Endothelial cell of umbilical vein (primary cell): ENCODE measurements at places on chromosomes 6 and 20. TPM values are rescaled to one million over a fixed set of nuclear protein-coding genes. Genes with fewer than 3 reads are reported as not detected.
A peak's percentile ranks its signal among the peaks of the same experiment; 100 is the strongest.

Gene LY6G6C
- total RNA-seq: 0.35 TPM in 1 of 2 replicates, not detected in the other

Gene DEFB114
- total RNA-seq: not detected in 2 replicates

DNA sequence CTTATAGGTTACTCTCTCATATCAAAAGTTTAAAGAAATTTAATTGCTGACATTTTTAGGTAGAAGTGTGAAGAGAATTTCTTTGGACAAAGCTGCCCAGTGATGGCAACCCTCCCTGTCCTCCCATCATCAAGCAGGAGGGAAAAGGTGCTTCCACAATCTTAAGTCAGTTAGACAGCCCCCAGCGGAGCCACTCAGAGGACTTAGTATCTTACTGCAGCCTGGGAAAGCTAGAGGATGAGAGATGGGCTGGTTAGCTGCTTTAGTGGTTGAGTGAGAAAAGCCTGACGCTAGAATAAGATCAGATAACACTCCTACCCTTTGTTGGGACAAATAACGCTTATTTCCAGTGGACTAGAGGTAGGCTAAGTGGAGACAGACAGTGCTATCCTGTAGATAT, 227.1 kb downstream of the RFPL4B start:
- DNase-seq: no peak

DNA sequence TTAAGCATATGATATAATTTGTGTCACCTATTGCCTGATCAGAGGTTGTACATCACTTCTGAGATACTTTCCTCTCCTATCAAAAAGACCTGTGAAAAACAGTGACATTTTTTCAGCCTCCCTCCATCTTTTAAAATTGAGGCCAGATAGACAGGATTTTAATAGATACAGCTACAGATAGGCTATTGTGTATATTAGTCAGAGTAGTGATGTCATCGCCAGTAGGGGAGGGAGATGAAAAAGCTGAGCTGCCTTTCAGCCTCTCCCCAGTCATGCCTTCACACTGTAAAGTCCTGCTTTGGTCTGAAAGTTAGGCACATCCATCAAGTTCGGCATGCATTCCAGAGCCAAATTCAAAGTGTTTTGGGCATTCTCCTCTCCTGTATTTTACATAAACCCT, 7.9 kb upstream of the PABPC1L start:
- DNase-seq: no peak

Gene HTR1E
- total RNA-seq: not detected in 2 replicates

DNA sequence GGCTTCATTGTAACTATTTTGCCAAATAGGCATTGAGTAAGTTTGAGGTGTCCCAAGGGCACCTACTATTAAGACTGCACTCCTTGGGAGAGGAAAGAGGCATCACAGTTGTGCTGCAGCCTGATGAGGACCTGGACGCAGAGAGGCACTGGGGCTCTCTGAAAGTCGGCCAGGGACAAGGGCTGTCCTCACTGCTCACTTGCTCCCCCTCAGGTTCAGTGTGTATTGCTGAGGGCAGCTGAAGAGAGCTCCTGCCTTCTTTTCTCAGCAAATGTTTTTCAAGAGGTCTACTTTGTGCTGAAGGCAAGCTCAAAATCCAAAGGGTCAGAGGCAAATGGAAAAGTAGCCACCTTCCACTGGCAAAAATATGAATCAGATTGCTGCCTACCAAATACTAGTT, 331.8 kb downstream of the RIMS1 start:
- peak; percentile 32 for DNase-seq

Gene GSTA2
- total RNA-seq: not detected in 2 replicates

GRCh38 chr6:138597336-138597735, 98.0 kb upstream of the NHSL1 start:
- peak; percentile 77 for DNase-seq

DNA sequence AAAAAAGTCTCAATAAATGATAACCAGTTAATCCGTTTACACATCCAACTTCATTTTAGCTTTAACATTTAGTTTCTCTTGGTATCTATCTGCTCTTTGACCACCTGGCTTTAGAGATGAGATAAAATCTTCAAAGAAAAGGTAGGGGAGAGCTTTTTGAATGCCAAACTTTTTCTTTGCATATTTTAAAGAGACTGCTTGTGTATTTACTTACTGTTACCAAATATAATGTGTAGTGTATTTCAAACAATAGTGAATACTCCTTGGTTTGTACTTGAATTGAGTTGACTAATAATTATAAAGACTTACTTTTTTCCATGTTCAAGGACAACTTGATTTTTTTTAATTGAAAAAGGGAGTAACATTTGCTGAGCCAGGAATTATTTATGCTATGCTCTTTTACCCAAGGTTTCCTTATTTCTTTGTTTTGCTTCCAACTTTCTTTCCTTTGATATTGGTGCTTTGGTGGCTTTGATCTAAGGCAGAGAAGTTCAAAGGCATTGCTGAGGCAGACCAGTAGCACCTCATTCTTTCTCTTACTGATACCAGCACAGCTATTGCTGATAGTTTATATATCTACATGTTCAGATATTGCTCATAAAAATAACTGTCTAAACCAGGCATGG, 7.8 kb downstream of the CCDC170 start:
- DNase-seq: no peak

Gene C6orf132
- 0.07 and 0.71 TPM in 2 replicates for total RNA-seq

DNA sequence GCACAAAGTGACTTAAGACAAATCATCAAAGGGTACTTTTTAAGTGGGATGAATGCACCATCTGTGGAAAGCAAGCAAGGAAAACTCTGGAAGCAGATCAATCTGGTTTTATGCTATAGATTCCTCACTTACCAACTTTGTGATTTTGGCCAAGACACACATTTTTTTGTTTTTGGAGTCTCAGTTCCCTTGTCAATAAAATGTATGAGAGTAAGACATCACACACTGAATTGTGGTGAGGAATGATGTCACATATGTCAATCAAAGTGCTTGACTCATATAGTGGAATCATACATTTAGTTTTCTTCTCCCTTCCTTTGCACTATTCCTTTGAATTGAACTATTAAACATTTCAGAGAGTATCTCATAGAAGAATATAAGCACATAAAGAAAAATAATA, 620.5 kb upstream of the CITED2 start:
- no peak for DNase-seq

GRCh38 chr6:3414327-3415081, 42.3 kb downstream of the SLC22A23 start:
- DNase-seq: no peak

Gene SPINT3
- total RNA-seq: not detected in 2 replicates
